ENCODE measurements at places on chromosomes 6 and 20.

DNA sequence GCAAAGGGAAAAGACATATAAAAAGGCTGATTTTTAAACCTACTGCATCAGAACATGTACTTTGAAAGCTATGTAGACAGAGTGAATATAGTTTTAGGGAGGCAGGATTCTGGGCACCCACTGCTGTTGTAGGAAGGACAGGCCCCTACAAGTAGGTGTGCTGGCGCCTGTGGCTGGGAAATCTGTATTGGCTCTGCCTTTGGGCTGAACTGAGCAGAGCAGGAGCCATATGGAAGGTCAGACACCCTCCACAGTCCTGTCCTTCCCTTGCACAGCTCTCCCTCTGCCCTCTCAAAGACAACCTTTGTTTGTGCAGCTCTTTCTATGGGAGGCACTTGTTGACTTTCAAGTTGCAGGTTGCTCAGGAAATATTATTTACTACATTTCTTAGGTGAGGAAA lies 18.4 kb upstream of the ULBP3 start:
- no peak for DNase-seq

GRCh38 chr20:21509597-21510371 lies 4.1 kb downstream of the NKX2-2 start:
- DNase-seq: peak; percentile 61

DNA sequence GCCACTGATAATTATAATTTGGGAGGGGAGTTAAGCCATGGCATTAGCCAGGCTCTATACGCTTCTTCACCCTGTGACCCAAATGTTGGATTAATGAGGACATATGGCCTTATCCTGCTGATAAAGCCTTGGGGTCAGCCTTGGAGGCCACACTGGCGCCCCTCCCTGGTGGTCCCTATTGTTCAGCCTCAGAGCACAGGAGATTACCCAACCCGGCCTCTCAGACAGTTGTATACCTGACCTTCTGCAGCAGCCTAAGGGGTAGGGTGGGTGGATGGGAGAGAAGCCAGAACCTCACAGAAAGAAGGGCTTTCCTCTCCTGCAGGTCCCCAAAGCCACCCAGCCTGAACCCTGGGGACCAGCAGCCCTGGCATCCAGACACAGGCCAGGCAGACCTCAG lies 76.8 kb downstream of the LINC00237 start:
- DNase-seq: peak; percentile 77

GRCh38 chr6:155408231-155408630 lies 47.4 kb downstream of the NOX3 start:
- DNase-seq: no peak

GRCh38 chr6:25094726-25095125 lies 159.0 kb upstream of the RIPOR2 start:
- DNase-seq: no peak

- DNase-seq: no peak
These were observed 28.9 kb upstream of the HLA-C start for GRCh38 chr6:31300797-31301196.

DNA sequence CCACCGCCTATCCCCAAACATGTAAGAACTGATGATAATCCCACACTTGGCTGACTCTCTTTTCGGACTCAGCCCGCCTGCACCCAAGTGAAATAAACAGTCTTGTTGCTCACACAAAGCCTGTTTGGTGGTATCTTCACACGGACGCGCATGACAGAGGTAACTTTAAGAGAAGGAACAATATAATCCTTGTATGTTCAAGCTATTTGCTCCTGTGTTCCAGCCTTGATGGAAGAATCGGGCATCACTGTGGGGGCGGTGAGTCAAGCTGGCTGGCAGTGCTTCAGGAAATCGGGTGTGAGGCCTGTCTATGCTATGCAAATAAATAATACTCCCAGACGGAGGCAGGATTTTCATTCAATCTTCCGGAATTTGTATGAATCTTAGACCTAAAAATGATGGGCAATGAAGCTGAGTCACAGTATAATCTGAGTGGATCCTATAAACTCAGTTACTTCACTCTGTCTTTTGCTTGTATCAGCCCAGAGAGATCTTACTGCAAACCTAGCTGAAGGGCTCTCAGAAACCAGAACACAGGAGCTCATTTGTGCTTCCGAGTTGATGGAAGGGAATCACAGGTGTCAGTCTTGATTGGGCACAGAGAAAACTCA lies 45.2 kb upstream of the NT5E start:
- DNase-seq: no peak

- DNase-seq: no peak
These were observed 17.3 kb downstream of the EEF1E1 start for GRCh38 chr6:8085053-8085511.

GRCh38 chr6:125151700-125152099 lies 1.9 kb upstream of the TPD52L1 start:
- DNase-seq: no peak

- no peak for DNase-seq
These were observed 166.4 kb upstream of the UST start for GRCh38 chr6:148580442-148580841.

- DNase-seq: no peak
These were observed 14.1 kb downstream of the CD93 start for GRCh38 chr20:23071996-23072395.

DNA sequence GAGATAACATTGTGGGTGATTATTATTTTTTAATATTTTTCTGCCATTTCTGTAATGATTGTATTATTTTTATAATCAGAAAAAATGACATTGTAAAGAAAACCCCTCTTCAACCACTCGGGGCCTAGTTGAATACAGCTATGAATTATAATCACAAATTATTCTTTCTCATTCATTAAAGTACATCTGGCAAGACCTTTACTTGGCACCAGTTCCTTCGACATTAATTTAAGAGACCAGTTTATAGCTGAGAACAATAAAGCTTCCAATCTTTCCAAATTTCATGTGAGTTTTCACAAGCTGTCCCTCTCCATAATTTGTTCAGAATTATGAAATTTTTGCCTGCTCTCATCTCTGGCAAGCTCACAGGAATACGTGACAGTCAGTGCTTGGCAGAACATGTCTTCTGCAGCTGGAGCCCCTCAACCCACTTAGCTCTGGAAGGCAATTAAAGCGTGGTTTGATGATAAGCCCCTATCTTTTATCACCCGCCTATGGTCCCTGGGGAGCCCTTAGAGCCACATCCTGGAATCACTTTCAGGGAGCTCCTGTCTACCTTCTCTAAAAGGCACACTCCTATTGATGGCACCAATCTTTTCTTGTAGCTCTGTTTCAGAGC lies 237.2 kb upstream of the PRND start:
- DNase-seq: no peak

DNA sequence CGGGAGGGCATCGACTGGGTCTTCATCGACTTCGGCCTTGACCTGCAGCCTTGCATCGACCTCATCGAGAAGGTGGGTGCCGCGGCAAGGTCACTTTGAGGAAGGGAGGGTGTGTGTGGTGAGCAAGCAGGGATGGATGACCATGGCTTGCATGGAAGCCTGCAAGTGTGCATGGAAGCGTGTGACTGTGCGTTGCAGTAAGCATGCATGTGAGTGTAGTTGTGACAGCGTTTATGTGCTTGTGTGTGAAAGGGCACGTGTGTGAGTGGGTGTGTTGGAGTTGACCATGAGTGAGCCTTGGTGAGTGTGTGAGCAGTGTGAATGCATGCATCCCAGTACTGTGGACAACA lies 32.5 kb downstream of the MYH7B start:
- no peak for DNase-seq

DNA sequence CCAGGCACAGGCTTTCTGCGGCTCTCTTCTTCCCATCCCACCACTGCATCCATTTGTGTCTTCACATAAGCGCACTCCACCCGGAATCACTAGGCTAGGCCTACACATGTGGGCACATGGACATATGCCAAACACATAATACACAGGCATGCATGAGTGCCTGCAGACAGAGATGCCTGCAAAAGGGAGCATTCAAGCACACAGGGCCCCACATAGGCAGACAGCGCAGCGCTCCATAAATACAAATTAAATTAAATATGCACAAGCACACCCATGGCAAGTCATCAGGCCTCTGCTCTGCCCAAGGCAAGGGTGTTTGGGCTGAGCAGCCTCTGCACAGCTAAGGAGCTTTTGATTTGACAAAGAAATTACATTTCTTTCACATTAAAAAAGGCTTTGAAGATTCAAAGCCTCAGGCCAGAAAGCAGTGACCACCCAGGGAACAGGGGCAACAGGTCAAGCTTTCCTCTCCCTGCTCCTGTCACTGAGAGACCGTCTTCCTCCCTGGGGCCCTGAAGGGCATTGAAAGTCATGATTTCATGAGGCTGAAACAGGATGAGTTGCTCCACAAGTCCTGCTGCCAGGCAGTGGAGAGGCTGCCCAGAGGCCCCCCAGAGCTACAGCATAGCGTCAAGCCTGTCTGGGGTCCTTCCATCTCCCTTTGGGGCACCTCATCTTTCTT lies 134.2 kb upstream of the LRFN2 start:
- peak; percentile 69 for DNase-seq

DNA sequence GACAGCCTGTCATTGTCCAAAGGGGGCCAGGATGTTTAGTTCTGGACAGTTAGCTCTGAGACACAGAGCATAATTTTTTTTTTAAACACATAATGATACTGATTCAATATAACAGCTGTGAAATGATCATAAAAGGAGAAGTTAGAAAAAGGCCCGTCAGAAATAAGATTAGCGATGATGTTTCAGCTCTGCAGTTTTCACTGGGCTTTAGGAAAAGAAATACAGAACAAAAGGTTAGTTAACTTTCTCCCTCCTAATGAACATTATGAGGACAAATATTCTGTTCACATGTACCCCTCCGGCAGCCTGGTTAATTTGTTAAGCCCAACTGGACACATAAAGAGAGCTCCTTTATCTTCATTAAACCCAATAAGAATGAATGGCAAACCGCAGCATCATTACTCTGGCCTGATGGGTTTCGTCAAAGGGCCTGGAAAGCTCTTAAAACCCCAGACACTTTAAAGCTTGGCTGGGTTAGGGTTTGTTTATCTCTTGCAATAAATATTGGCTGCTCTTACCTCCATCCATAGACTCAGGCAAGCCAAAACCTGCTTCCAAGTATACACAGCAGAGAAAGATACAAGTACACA lies 394.6 kb downstream of the KIF16B start:
- no peak for DNase-seq

DNA sequence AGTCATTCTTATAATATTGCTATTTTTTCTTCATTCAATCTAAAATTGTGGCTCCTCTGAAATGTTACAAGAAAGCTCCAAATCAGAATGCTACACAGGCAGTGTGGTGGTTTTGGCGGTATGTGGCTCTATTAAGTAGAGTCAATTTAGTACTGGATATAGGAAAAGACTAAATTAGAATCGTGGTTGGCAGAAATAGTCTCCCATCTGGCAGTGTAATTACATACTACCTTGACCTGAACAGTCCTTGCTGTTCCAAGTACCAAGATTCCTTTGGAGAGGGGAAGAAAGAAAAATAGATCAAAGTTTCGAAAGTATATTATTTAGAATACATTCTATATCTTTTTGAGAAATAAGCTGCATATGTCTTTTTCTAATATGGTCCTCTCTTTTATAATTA lies 78.2 kb downstream of the C6orf118 start:
- no peak for DNase-seq

- DNase-seq: peak; percentile 81
These were observed 46.2 kb downstream of the SLC22A23 start for GRCh38 chr6:3410385-3411360.

GRCh38 chr6:160221423-160221822 lies 37.2 kb downstream of the SLC22A2 start:
- DNase-seq: no peak

DNA sequence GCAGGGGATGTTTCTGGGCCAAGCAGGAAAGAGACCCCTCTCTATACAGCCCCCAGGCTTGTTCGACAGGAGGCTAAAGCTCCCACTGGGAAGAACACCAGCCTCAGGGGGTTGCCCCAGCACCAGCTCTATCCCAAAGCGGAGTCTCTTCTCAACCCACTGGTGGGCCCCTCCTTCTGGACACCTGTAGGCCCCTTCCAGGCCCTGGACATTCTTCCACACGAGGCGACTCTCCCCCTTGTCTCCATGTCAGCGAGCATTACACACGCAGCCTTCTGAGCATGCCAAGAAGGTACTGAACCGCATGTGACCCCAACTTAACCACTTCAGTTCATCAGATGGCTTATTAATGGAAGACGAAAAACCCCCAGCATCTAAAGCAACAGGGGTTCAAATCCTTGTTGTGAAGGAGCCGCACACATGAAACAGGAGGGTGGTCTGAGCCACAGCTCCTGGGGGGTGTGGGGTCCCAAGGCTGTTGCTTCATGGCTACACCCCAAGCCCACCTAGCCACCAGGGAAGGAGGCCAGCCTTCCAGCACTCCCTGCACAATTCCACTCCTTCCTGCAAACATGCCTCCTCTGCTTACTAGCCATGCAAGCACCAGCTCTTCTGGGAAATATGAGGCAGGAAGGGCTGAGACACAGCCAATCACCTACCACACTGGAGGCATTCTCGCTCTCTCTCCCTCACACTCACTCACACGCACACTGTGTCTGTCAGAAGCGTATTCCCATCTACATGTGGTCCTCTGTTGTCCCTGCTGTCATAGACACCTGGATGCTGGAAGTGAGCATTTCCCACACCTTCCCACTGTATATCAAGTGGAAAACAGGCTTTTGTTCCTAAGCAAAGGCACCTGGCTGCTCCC lies 104.5 kb downstream of the NOL4L start:
- DNase-seq: peak; percentile 46

- DNase-seq: no peak
These were observed 230.2 kb upstream of the RIMS1 start for GRCh38 chr6:71656121-71656520.

- no peak for DNase-seq
These were observed 332.7 kb downstream of the CENPW start for GRCh38 chr6:126672649-126673048.

GRCh38 chr6:10511477-10511876 lies 9.7 kb upstream of the GCNT2 start:
- DNase-seq: no peak

Measured in ecto neural progenitor cell (in vitro differentiated cells).